ENCODE measurements at places on chromosomes 4 and X. TPM values are rescaled to one million over a fixed set of nuclear protein-coding genes. Genes with fewer than 3 reads are reported as not detected.

DNA sequence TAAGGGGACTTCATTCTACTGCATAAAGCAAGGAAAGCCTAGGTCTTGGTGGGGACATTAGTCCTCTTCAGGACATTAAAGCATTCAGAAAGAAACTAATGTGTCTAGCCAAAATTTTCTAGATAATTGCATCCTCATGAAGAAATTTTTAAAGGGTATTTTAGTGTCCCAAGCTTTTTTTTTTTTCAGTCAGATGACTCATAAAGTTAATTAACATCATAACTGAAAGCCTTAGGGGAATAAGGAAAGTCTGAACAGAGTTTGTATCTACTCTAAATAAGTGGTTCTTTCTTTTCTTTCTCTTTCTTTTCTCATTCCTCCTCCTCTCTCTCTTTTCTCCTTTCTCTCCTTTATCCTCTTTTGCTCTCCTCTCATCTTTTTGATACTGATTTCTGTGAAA, 202.4 kb downstream of the ADAMTS3 start:
- H3K36me3 ChIP-seq, result no peaks in the 10 kb centered on the region
- H3K27ac ChIP-seq, result no peak overlapping the region
- DNase-seq, result no peak
- H3K27me3 ChIP-seq, result no peaks in the 10 kb centered on the region
- H3K4me3 ChIP-seq, result no peak overlapping the region
- H3K4me1 ChIP-seq, result no peaks in the 10 kb centered on the region

DNA sequence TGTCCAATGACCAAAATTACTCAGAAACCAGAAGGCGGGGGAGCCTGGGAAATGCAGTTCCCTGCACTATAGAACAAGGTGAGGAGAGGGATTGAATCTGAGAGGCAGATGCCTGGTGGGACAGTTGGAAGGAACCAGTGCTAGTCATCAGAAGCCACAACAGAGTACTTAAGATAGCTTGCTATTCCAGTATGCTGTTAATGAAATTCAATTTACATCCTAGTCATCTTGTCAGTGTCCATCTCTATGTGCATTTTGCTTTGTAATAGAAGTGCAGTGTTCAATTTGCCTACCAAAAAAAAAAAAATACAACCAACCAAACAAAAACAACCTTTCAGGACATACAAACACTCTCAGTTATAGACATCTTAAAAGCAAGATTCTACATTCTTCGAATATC, 679.1 kb upstream of the CPEB2 start:
- no peaks in the 10 kb centered on the region for H3K36me3 ChIP-seq
- no peak for DNase-seq
- no peak overlapping the region for H3K4me3 ChIP-seq
- H3K4me1 ChIP-seq, result no peaks in the 10 kb centered on the region
- no peak overlapping the region for H3K27ac ChIP-seq

Gene MAP3K15
- total RNA-seq, result not detected

- no peaks in the 10 kb centered on the region for H3K27me3 ChIP-seq
- no peak overlapping the region for H3K27ac ChIP-seq
- peaks cover 13% of the 10 kb centered on the region for H3K4me1 ChIP-seq
These were observed 6.9 kb downstream of the SLC10A7 start for GRCh38 chr4:146514651-146515357.

Measured in CD4-positive, alpha-beta memory T cell (primary cell).